Activated CD4-positive, alpha-beta T cell treated with anti-CD3 and anti-CD28 coated beads for 4 hours (primary cell): ENCODE measurements at places on chromosomes 5 and 9.

DNA sequence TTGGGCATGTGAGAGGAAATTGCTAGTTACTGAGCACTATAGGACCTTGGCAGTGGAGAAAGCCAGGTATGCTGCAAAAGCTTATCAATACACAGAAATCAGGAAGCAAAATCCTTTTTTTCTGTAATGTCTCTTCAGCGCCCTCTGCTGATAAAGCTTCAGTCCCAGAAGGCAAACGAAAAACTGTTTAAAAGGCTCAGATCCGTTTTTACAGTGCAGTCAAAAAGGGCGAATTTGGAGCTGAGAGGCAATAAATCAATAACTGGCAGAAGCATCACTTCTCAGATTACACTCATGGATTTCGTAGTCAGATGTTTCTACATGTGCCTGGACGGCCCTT, 1.1 kb upstream of the MAN2A1 start:
- DNase-seq, result peak; percentile 5

- DNase-seq, result no peak
Observed at GRCh38 chr5:37553720-37554404, 174.7 kb downstream of the WDR70 start.

DNA sequence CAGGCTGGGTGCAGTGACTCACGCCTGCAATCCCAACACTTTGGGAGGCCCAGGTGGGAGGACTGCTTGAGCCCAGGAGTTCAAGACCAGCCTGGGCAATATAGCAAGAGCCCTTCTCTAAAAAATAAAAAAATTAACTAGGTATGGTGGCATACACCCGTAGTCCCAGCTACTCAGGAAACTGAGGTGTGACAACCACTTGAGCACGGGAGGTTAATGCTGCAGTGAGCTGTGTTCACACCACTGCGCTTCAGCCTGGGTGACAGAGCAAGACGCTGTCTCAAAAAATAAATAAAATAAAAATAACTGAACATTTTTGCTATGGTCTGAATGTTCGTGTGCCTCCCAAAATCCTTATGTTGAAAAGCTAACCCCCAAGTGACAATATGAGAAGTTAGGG, 24.5 kb downstream of the AGTPBP1 start:
- no peak for DNase-seq

GRCh38 chr9:94826044-94826443, 99.5 kb downstream of the AOPEP start:
- no peak for DNase-seq

- DNase-seq, result no peak
Observed at GRCh38 chr9:72337286-72337685, 27.7 kb downstream of the ZFAND5 start.

DNA sequence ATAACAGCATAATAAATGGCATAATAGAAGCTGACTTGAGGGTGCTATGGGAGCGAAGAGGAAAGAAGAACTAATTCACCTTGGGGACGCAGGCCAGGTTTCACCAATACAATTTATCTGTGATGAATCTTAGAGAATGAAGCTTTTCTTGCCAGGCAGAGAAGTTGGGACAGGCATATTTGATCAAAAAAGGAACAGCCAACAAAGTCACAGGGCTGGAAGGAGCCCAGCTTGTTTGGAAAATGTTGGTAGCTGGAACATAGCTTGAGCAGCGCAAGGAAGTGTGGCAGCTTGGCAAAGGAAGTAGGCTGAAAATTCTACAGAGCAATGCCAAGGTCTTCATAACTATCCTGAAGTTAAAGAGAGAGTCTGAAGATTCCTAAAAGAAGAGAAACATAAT, 181.5 kb upstream of the OR13F1 start:
- DNase-seq, result no peak

DNA sequence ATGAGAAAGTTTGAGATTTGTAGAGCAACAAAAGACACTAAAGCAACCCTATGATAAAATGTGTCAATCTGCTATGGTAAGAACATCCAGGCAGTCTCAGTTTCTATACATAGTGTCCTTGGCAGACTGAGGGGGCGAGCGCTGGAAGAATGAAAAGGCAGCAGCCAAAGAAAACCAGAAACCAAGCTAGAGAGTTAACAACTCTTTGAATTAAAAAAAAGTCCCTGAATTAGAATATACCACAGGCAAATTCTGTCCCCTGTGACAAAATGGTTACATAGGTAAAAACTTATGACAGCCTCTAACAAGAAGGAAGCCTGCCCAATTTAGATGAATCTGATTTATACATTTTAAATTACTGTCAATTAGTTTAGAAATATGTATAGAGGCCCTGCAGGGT, 106.7 kb downstream of the OXCT1 start:
- no peak for DNase-seq

- DNase-seq, result no peak
Observed at GRCh38 chr9:124347206-124347967, 67.9 kb downstream of the PSMB7 start.

GRCh38 chr5:151345187-151345807, 2.1 kb downstream of the SLC36A2 start:
- DNase-seq, result no peak

DNA sequence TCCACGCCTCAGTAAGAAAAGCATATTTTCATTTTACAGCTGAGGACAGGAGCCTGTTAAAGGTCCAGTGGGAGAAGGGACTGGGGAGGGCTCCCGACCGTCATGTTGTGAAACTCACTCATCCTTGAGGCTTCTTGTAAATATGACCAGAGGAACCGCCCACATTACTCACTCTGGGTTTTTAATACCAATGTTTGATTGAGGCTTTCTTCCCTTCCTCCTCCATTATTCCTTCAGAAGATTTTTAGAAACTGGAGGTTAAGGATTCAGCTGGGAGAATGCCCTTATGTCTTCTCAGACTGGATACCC, 61.4 kb upstream of the GLRX start:
- no peak for DNase-seq

- DNase-seq, result no peak
Observed at GRCh38 chr9:80144856-80145255, 573.1 kb downstream of the TLE4 start.

GRCh38 chr5:169897481-169897880, 82.8 kb downstream of the INSYN2B start:
- no peak for DNase-seq

- DNase-seq, result no peak
Observed at GRCh38 chr9:5971740-5972139, 43.7 kb downstream of the RANBP6 start.

GRCh38 chr9:2934883-2935282, 91.0 kb upstream of the PUM3 start:
- no peak for DNase-seq
